Fibroblast of skin of right quadriceps (primary cell): ENCODE measurements at places on chromosomes 3 and 15.
A peak's percentile ranks its signal among the peaks of the same experiment; 100 is the strongest.

DNA sequence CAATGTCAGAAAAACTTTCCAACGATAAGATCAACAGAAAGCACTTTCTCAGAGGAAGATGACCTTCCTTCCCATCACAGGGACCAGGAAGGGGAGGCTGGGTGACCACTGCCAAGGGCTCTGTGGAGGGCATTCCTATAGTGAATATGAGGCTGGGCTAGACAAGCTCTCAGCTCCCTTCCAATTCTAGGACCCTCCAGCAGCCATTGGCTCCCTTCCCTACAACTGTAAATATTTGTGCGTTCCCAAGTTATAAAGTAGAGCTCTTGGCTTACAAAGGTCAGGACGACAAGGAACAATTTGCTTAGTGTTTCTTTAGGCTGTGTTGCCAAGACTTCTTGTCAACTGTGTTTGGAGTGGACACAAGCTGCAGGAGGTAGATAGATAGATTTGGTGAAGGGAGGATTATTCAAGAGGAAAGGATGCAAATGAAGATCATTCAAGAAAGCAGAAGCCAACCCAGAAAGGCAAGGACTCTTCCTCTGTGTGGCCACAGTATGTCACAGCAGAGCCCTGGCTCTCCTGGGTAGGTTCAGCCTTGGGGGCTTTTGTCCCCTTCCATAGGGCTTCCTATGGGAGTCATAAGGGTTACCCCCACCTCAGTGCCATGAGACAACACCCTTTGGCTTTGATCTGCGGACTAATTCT is 223.6 kb upstream of the TLE3 start:
- no peak for DNase-seq

DNA sequence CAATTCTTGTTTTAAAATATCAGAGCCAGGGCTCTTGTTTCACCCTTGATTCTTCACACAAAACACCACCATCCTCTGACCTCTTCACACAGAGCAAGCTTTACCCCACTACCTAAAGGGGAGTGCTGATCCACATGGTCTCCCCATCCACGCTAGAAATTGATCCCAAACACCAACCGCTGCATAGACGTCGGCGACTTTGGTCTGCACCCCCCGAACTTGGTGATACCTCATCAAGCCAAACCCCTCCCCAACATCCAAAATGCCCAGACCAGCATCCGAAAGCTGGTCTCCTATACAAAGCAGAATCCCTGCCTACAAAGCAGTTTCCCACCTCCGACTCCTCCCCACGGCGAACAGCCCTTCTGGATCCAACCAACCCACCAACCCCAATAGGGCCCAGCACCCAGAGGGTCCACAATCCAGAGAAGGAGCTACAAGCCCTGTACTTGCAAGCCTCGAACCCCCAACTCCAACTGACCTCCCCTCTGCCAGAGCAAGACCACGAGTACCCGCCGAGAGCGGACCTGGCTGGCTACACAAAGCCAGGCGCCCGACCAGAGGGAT is 25.8 kb upstream of the MTHFS start:
- DNase-seq = no peak

GRCh38 chr3:64303401-64303800 is 78.1 kb upstream of the PRICKLE2 start:
- no peak for DNase-seq

DNA sequence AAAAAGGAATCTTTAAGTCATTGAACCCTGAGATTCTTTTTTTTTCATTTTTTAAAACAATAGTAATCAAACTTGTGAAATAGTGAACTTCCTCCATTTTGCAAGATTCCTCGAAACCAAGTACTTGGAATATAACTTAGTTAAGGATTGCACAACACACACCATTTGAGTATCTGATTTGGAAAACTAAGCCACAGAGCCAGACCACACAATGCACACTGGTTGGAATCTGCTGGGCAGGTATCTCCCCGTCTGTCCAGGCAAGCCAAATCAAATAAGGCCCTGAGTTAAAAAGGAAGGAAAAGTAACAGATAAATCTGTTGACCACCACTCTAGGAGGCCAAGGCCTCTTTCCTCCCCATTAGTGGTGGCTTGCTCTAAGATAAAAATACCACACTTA is 177.5 kb upstream of the ICE2 start:
- DNase-seq = no peak

DNA sequence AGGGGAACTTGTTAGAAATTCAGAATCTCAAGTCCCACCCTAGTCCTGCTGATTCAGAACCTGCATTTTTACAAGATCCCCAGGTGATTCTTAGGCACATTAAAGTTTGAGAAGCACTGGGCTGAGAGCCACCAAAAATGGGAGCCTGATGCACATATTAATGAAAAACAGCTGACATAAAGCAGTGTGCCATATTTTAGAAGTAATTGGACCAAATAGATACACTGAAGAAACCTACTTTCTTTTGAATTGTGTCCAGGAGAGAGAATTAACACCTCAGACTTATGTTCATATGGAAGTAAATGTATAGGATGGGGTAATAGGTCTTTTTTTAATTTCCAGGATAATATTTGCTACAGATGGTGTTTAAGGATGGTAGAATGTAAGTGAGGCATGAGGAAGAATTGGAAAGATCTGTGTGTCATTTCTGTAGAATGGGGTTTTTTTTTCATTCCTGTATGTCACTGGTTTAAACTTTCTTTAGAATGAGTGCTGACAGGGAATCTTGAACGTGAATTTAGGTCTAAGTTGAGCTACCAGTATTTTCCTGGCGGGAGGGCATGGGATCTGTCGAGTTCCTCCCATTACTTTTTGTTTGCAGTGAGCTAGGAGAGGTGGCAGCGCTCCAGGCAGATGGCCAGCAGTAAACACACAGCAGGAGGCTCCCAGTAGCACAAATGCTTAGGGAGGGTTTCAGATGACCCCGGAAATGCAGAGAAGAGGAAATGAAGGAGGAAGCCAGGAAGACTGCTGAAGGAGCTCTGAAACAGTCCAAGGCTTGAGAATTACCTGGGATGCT is 185.6 kb downstream of the PLCL2 start:
- peak; percentile 49 for DNase-seq

GRCh38 chr3:5476403-5476802 is 288.9 kb downstream of the EDEM1 start:
- DNase-seq = no peak

DNA sequence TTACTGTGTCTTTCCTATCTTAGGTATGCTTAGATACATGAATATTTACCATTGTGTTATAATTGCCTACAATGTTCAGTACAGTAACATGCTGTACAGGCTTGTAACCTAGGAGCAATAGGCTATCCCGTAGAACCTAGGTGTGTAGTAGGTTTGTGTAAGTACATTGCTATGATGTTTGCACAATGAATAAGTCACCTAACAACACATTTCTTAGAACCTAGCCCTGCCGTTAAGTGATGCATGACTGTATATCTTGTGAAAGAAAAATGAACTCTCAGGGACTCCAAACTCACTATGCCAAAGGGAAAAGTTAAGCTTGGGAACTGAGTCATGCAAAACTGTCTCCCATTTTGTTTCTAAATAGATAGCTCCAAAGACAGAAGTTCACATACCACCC is 91.5 kb upstream of the ACP3 start:
- no peak for DNase-seq

GRCh38 chr3:133387341-133387740 is 12.5 kb upstream of the BFSP2 start:
- DNase-seq = no peak

DNA sequence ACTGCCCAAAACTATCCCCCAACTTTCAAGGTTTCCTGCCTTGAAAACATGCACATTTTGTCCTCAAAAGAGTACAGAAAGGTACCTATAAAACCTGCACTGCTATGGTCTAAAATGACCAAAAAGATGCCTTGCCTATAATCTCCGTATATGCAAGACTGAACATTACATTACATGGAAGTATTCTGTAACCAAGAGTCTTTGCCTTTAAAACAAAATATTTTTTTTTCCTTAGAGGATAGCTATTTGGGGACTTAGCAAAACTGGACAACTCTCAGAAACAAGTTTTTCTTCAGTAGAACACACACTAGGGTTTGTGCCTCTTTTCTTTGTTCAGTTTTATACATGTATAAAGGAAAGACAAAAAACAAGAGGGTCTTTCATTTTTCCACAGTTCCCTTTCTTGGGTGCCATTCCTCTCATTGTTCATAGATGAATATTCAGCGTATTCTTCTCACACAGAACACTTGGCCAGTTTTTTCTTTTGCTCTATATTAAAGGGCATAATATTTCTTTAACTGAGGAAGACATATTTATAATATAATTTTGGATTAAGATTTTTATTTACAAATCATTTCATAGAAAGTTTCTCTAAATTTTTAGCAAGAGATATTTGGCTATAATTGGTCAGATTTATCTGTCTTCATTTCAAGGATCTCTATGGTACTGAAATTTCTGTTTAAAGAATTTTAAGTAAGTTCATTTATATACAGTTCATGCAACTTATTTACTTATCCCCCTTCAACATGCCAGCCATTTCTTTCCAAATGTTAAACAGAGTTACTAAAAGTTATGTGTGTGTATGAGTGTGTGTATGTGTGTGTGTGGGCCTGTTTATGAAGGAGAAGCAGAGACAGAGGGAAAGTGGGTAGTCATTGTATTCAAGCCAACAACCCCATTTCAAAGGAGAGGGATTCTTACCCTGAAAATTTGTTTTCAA is 142.6 kb downstream of the ZBTB20 start:
- no peak for DNase-seq

- peak; percentile 66 for DNase-seq
These were observed 6.6 kb upstream of the RAB11A start for GRCh38 chr15:65862682-65863081.

DNA sequence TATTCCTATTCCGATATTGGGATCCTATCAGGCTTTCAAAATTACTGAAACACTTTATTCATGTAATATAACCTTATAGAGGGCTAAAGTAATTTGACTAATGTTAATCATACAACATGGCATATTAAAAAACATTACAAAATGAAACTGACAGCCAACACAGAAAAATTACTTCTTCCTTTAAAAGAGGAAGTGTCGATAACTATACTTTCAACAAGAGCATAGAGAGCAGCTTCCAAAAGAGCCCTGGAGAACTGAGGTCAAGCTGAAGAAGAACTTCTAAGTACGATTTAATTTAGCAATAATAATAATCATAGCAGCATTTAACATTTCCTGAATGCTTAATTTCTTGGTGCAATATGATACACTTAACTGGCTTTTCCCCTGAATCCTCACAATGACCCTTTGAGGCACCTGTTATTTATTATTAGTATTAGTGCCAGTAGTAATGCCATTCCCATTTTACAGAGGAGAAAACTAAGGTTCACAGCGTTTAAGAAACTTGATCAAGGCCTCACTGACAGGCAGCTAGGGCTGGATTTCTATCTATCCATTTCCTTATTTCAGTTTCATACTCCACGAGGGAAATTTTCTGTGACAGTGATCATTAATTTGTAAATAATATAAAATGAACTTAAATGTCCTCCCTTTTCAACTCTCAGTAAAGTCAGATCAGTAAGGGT is 181.6 kb downstream of the CFAP20DC start:
- DNase-seq = no peak
